ENCODE measurements at places on chromosomes 12 and 14.
A peak's percentile ranks its signal among the peaks of the same experiment; 100 is the strongest.

DNA sequence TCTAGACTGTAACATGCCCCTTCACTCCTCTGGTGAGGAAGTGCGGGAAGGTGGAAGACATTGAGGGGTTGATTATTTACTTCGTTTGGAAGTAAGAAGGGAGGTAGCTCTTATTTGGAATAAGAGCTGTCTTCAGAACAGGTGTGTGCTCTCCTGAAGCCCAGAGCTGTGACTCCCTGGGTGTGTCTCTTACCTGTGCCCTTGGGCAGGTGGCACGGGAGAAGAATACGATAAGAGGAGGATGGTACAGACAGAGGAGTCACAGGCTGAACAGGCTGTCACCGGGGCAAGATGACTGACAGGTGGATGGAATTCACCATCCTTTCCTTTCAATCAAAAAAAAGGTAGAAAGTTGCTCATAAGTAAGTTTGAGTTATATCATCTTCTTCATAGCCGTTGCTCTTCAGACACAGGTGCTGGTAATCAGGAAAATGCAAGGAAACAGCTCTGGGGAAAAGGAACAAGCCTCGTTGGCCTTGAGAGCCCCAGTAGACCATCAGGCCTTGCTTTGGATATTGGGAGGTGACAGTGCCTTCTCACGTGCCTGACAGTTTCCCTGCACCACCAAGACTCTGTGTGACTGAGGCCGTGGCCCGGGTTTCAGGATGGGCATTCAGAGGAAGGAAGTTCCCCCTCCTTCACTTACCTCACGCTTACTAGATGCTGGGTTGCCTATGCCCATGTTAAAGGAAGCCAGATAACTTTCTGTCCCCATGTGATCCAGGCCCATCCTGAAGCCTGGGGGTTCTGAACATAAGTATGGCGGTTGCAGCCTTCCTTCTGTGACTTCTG is 120.4 kb downstream of the ETV6 start:
- H3K27me3 ChIP-seq = no peaks in the 10 kb centered on the region
- no peak overlapping the region for H3K4me3 ChIP-seq
- peaks cover 73% of the 10 kb centered on the region for H3K4me1 ChIP-seq
- no peak overlapping the region for H3K27ac ChIP-seq

DNA sequence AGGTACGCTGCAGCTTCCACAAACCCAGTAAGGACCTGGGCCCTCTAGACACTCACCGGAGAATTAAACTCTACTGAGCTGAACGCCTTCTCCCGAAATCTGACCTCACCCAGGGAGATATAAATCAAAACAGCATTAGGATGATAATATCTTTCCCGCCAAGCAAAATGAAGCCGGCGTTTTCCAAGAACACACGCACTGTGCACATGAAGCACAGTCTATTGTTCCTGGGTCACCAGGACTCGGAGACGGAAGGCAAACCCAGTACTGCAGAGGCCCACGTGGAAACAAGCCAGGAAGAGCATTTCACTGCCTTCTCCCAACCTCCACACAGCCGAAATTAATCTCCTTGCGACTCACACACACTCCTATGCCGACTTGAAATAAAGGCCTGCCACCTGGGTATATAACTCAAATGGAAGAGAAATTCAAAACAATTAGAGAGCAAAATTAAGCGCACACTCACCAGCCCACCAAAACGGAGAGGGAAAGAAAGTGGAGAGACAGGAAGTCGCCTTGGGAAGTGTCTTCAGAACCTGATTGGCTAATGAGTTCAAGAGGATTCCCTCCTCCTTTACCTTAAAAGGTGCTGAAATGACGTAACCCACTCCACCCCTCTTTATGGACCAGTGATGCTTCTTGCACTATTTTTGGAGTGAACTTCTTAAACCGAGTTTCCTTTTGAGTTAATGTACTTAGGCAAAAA is at the start of gene CCNB1IP1:
Gene CCNB1IP1, minus strand, starts transcription at position 492 of the 706 bp plus-strand sequence. CDS start 16,756 bp downstream, outside the sequence.
- peak; percentile 57 for DNase-seq
- peaks cover 33% of the 10 kb centered on the region for H3K4me1 ChIP-seq
- peaks cover 4% of the 10 kb centered on the region for H3K27me3 ChIP-seq
- H3K36me3 ChIP-seq = peaks cover 6% of the 10 kb centered on the region
- H3K4me3 ChIP-seq = peak within 1 kb of the TSS; percentile 97

- H3K4me3 ChIP-seq = no peak overlapping the region
- peaks cover 47% of the 10 kb centered on the region for H3K27me3 ChIP-seq
- DNase-seq = no peak
- no peaks in the 10 kb centered on the region for H3K36me3 ChIP-seq
- no peak overlapping the region for H3K27ac ChIP-seq
Observed at GRCh38 chr14:50562841-50563240, 2.9 kb downstream of the ATL1 start.

DNA sequence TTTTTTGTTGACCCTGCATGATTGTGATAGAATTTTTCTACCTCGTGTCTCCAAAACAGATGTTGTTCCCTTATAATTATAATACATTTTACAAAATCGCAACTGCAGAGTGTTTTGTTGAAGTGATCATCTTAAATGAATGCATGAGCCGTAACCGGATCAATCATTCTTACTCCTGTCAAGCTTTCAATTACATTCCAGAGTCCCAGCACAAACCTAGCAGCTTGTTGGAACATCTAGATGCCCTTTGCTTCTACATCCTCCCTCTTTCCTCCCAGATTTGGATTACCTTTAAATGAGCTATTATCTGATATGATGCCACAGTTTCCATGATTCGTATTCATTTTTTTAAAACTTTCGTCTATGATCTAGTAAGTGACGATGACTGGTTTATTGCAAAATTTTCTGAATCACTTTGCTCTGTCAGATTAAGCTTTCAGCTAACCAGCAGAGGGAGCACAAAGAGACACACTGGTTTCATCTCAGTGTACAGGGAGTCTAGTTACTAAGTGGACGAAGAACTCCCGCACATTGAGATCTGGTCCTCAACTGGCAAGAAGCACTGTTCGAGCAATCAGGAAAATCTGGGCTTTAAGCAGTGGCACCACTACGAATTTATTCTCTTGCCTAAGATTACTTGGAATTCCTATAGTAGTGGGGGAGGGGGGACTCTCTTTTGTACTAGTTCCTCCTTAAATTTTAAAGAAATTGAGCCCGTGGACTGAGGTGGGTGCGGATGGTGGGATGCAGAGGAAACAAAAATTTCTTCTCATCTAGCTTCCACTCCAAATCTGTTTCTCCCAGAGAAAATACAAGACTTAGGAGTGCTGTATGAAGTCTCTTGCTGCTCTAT is 40.9 kb downstream of the TSHR start:
- no peak overlapping the region for H3K27ac ChIP-seq
- H3K27me3 ChIP-seq = peaks cover 50% of the 10 kb centered on the region
- peak; percentile 26 for DNase-seq
- H3K4me3 ChIP-seq = no peak overlapping the region
- H3K4me1 ChIP-seq = peaks cover 8% of the 10 kb centered on the region

DNA sequence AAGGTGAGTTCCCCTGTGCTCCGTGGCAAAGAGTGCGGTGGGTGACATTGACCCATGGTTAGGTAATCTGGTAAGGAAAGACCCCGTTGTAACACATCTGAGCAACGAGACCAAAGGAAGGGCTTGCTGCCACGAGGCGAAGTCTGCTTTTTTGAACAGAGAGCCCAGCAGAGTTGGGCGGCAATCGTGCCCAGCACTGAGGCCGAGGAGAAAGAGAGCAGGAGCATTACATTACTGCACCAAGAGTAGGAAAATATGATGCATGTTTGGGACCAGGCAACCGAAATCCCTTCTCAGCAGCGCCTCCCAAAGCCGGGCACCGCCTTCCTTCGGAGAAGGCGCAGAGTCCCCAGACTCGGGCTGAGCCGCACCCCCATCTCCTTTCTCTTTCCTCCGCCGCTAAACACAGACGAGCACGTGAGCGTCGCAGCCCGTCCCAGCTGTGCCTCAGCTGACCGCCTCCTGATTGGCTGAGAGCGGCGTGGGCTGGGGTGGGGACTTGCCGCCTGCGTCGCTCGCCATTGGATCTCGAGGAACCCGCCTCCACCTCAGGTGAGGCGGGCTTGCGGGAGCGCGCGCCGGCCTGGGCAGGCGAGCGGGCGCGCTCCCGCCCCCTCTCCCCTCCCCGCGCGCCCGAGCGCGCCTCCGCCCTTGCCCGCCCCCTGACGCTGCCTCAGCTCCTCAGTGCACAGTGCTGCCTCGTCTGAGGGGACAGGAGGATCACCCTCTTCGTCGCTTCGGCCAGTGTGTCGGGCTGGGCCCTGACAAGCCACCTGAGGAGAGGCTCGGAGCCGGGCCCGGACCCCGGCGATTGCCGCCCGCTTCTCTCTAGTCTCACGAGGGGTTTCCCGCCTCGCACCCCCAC is at the start of gene HIF1A:
Gene HIF1A, plus strand, starts transcription at position 684 of the 865 bp plus-strand sequence. CDS start 292 bp downstream, outside the sequence.
- peak within 1 kb of the TSS; percentile 96 for H3K27ac ChIP-seq
- peaks cover 41% of the 10 kb centered on the region for H3K4me1 ChIP-seq
- H3K4me3 ChIP-seq = peak within 1 kb of the TSS; percentile 98

- no peak for DNase-seq
- H3K4me3 ChIP-seq = no peak overlapping the region
- H3K4me1 ChIP-seq = no peaks in the 10 kb centered on the region
- H3K27me3 ChIP-seq = no peaks in the 10 kb centered on the region
Observed at GRCh38 chr12:86435053-86435452, 178.9 kb upstream of the MGAT4C start.

DNA sequence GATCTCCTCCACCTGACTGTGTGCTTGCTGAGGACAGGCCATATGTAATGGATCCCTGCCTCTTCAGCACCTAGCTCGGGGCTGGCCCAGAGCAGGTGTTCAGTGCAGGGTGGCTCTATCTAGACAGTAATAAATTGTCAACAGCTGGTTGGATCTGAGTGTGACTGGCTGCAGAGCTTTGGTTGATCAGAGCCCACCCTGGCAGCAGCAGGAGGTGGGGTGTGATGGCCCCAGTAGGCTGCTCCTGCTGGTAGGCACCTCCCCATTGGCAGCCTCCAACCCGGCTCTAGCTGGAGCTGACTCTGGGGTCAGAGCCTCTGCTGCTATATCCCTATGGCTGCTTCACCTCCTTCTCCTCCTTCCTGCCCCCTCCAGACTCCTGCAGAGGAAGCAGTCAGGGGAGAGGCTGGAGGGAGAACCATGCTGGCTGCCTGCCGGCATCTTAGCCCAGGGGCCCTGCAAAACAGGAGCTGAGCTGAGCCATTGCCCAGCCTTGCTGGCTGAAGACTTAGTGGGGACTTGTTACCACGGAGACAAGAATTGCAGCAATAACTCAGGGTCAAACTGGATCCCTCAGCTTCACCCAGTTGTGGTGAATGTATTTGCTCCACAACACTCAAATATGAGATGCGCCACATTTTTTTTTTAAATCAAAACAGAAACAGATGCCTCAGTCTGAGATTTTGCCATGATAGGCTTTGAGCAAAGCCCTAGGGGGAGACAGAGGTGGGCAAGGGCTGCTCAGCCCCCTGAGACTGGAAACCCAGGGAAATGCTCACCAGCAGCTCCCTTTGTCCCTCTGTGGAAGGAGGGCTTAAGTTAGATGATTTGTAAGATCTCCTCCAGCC is 22.2 kb downstream of the TMEM63C start:
- no peaks in the 10 kb centered on the region for H3K36me3 ChIP-seq
- no peaks in the 10 kb centered on the region for H3K27me3 ChIP-seq
- no peak for DNase-seq
- no peak overlapping the region for H3K27ac ChIP-seq

DNA sequence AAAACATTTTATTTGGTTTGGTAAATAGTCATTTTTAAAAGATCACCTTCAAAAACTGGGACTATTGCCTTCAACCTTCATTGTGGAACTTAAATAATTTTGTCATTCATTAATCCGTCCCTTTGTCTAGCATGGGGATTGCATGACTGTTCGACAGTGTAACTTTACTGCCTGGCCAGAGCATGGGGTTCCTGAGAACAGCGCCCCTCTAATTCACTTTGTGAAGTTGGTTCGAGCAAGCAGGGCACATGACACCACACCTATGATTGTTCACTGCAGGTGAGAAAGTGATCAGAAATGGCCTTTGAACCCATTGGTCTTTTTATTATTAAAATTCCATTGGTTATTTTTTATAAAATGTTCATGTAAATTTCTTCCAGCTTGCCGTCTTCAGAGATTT is 37.2 kb upstream of the MYF6 start:
- H3K36me3 ChIP-seq = no peaks in the 10 kb centered on the region
- DNase-seq = no peak
- no peaks in the 10 kb centered on the region for H3K27me3 ChIP-seq
- no peak overlapping the region for H3K27ac ChIP-seq
- H3K4me3 ChIP-seq = no peak overlapping the region

DNA sequence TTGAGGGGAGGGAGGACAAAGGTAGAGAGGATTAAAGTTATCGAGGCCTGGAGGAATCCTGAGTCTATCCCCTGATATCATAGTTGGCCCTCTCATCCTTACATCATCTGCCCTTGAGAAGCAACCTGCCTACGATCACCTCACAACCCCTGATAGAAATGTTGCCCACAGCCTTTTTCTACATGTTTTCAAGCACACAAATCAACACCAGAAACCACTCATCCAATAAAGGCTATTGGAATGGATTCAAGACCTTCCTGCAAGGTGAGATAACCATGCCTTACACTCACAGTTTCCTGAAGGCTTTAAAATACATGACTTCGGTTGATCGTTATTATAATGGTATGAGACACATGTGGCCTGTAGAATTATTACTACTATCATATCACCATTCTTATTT is 175.7 kb upstream of the EGLN3 start:
- H3K27ac ChIP-seq = no peak overlapping the region
- peaks cover 11% of the 10 kb centered on the region for H3K27me3 ChIP-seq
- no peak for DNase-seq
- H3K4me3 ChIP-seq = no peak overlapping the region

GRCh38 chr12:50032854-50033581 is 7.7 kb upstream of the RACGAP1 start:
- H3K4me3 ChIP-seq = no peak overlapping the region
- no peak overlapping the region for H3K27ac ChIP-seq
- DNase-seq = no peak
- H3K4me1 ChIP-seq = no peaks in the 10 kb centered on the region

DNA sequence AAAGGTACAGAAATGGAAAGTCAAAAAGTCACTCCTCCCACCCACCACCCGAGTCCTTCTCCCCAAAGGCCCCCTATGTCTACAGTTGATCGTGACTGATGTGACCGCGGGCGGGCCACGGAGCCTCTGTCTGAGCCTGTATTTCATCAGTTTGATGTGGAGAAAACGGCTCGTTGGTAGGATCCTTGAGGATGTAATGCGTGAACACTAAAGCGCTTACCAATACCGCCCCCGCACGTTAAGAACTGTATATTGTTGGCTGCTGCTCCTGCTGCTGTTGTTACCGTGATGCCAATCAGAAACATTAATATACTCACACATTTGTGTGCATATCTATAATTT is 24.6 kb upstream of the UBC start:
- peaks cover 21% of the 10 kb centered on the region for H3K4me1 ChIP-seq
- no peaks in the 10 kb centered on the region for H3K27me3 ChIP-seq
- H3K27ac ChIP-seq = no peak overlapping the region
- peaks cover 19% of the 10 kb centered on the region for H3K36me3 ChIP-seq
- no peak overlapping the region for H3K4me3 ChIP-seq
- peak; percentile 61 for DNase-seq

GRCh38 chr12:56338308-56339157 is at the start of gene IL23A:
Gene IL23A (plus strand): TSS chr12:56338884. CDS start chr12:56339045, 161 bp downstream.
- peak within 1 kb of the TSS; percentile 98 for H3K27ac ChIP-seq
- H3K36me3 ChIP-seq = peaks cover 15% of the 10 kb centered on the region
- peak within 1 kb of the TSS; percentile 85 for H3K4me3 ChIP-seq
- no peaks in the 10 kb centered on the region for H3K27me3 ChIP-seq

Data from T-helper 2 cell treated with Interferon-gamma antibody and Interleukin-4, amounts not matched to agents 5 μg/mL and 100 μg/mL, for 36 hours (primary cell).